ENCODE measurements at places on chromosomes 3 and 15. TPM values are rescaled to one million over a fixed set of nuclear protein-coding genes. Genes with fewer than 3 reads are reported as not detected.

Gene RFX7
- 9.8 TPM for total RNA-seq

Gene MITF
- 7.2 TPM for total RNA-seq

Gene NR2F2
- total RNA-seq: 27.1 TPM

Gene CPEB1
- total RNA-seq: 4.0 TPM

Gene TRIM42
- total RNA-seq: not detected

Gene HOMER2
- total RNA-seq: 11.5 TPM

Gene LINS1
- total RNA-seq: 12.7 TPM

Gene PXYLP1
- 12.1 TPM for total RNA-seq

Gene ZNF80
- total RNA-seq: not detected

Gene CLDN18
- not detected for total RNA-seq

Gene RAD51
- 18.7 TPM for total RNA-seq

Gene FOXL2NB
- 1.2 TPM for total RNA-seq

Gene FRMD5
- total RNA-seq: 4.1 TPM

Gene MED12L
- 0.61 TPM for total RNA-seq

Gene SPTSSB
- total RNA-seq: not detected

Gene CCNB2
- 114 TPM for total RNA-seq

Gene CP
- 3.4 TPM for total RNA-seq

Gene PLSCR5
- total RNA-seq: not detected

Gene ITIH3
- 0.05 TPM for total RNA-seq

Gene STRIT1
- not detected for total RNA-seq

Gene FANCD2
- 18.6 TPM for total RNA-seq

Gene ISG20
- total RNA-seq: 44.3 TPM

Gene FGF7
- not detected for total RNA-seq

Gene CSPG5
- total RNA-seq: 1.2 TPM

Gene CLPX
- 35.8 TPM for total RNA-seq

Gene TAGLN3
- not detected for total RNA-seq

Gene CYP8B1
- not detected for total RNA-seq

Gene RASGRF1
- total RNA-seq: 0.42 TPM

Gene ERICH6
- not detected for total RNA-seq

Gene HTR3E
- not detected for total RNA-seq

Gene FBXW12
- not detected for total RNA-seq

Gene ALDH1A3
- 31.2 TPM for total RNA-seq

Gene MESD
- 40.3 TPM for total RNA-seq

Gene SEMA7A
- total RNA-seq: 2.4 TPM

Gene GDPGP1
- 8.1 TPM for total RNA-seq

Gene PROK2
- not detected for total RNA-seq

Gene ARHGEF26
- 5.5 TPM for total RNA-seq

Gene CFAP100
- not detected for total RNA-seq

Gene DTWD1
- total RNA-seq: 13.6 TPM

Gene ZNF662
- total RNA-seq: not detected

Gene NPAP1
- not detected for total RNA-seq

Gene TMEM212
- not detected for total RNA-seq

Gene SYNPR
- not detected for total RNA-seq

Gene ALPK3
- total RNA-seq: 0.03 TPM

Gene SERPINI2
- not detected for total RNA-seq

Gene GOLGA8F
- not detected for total RNA-seq

Gene RTP4
- total RNA-seq: not detected

Gene TRH
- total RNA-seq: not detected

Gene DNAJA4
- total RNA-seq: not detected

Gene NOX5
- 0.31 TPM for total RNA-seq

Gene PRR20G
- total RNA-seq: 0.14 TPM

Gene ZWILCH
- total RNA-seq: 37.8 TPM

Gene COL6A6
- total RNA-seq: not detected

Gene SCN5A
- 0.70 TPM for total RNA-seq

Gene C3orf22
- not detected for total RNA-seq

Gene TNNC1
- 1.2 TPM for total RNA-seq

Gene BTLA
- not detected for total RNA-seq

Gene CCR8
- not detected for total RNA-seq

All from A549 treated with CpdA at 1 μM for 4 hours (cell line).